ENCODE measurements at places on chromosomes 2 and 18.

GRCh38 chr2:117717072-117717471, 97.4 kb upstream of the DDX18 start:
- DNase-seq, result no peak

DNA sequence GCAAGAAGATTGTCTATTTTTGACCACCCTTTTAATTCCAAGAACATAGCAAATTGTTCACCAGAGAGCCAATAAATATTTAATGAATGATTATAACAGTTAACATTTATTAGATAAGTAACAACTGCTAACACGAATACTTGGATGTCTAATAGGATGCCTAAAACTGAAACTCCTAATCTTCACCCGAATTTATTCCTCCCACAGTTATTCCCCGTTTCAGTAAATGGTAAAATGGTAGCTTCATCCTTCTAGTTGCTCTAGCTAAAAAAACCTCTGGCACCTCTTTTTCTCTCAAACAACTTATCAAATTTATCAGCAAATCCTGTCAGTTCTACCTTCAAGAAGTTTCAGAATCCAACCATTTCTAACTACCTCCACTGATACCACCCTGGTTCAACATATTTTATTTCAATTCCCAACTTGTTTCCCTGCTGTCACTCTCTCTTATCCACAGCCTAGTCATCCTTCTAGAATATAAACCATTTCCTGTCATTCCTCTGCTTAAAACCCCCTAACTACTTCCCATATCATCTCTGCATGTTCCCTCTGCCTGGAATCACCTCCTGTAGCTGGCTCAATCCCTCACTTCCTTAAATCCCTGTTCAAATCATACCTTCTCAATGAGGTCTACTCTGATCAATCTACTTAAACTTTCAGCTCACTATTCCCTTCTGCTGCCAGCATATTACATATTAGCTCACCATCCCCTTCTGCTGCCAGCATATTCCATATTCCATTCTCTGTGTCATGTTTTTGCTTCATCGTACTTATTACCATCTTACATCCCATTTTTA, 93.8 kb downstream of the ROCK2 start:
- no peak for DNase-seq

DNA sequence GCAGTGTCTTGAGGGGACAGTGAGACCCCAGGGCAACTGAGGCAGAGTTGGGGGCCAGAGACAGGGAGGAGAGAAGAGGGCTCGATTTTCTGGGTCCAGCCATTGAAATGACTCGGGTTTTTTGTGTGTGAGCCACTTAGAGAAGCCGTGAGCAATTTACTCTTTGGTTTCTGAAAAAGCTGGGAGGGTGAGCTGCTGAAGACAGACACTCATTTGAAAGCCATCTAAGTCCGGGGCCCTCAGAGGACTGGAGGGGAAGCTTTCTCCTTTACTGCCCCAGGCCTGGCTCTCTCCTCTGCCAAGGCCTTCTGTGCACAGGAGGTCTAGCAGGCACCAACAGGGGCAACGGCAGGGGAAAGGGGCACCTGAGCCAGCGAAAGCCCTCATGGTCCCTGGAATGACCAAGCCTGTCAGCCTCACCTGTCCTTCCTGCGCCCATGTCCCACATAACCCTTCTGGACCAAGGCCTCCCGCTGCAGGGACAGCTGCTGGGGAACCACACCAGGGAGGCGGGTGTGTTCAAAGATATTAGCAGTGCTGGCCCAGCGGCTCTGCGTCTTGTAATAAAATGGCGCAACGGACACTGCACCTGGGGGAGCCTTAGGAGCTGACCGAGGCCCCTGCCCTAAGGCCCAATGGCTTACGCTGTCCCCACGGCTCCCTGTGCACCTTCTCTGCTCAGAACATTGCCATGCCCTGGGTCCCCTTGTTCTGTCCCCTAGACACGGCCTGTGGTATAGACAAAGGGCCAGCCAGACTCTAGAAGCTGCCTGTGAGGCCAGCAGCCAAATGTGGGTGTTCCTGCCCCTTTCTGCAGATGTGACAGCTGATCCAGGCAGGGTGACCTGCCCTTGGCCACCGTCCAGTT, 45.8 kb downstream of the HS6ST1 start:
- no peak for DNase-seq

- DNase-seq, result no peak
Observed at GRCh38 chr18:77161961-77162360, 29.4 kb upstream of the MBP start.

Measured in ecto neural progenitor cell (in vitro differentiated cells).